Tibial artery (tissue), 4 donors: ENCODE measurements at places on chromosomes 1 and 21.

GRCh38 chr1:43844114-43844513 lies 89.5 kb upstream of the ARTN start:
- peaks cover 6% of the 10 kb centered on the region for H3K36me3 ChIP-seq
- no peak overlapping the region for H3K4me3 ChIP-seq
- no peak for DNase-seq
- H3K4me1 ChIP-seq: no peaks in the 10 kb centered on the region

DNA sequence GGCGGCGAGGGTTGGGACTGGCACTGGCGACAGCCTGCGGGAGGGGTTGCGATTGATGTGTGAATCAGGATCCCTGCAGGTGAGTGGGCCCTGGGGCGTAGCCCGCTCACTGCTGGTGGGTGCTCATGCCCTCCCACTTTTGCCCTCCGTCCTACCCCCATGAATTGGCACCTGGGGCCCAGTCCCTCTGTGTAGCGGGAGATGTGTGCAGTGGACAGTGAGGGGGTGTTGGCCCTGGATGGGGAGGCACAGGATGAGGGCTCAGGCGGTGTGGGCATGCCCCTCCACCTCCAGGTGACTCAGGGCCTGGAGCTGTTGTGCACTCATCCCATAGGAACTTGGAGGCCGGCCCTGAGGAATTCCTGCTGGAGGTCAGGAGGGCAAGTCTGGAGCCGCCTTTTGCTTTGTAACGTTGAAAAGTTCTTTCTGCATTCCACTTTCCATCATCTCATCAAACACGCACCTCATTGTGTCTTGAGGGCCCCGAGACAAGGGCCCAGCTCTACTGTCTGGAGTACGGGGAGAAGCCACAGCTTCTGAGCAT lies 3.0 kb downstream of the PEAR1 start:
- H3K36me3 ChIP-seq: no peaks in the 10 kb centered on the region
- H3K4me3 ChIP-seq: peak overlapping the region; percentile 22
- peaks cover 8% of the 10 kb centered on the region for H3K4me1 ChIP-seq

DNA sequence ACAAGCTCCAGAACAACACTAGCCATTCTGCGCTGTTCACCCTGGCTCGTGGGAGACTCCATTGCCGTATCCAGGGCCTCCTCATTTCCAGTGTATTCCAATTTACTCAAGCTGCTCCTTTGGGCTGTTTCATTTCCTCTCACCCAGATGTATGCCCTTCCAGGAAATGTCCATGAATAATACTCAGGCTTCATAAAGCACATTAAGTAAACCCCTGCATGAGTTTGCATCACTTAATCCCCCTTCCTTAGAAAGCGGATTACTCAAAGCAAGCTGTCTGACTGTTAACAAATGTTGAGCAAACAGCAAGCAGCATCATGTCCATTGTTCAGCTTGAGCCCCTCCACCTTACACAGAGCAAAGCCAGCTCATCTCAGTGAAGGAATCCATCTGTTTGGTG lies 403.6 kb upstream of the PBX1 start:
- H3K4me3 ChIP-seq: no peak overlapping the region
- no peak overlapping the region for H3K27ac ChIP-seq
- H3K4me1 ChIP-seq: no peaks in the 10 kb centered on the region
- no peaks in the 10 kb centered on the region for H3K27me3 ChIP-seq

- peaks cover 16% of the 10 kb centered on the region for H3K36me3 ChIP-seq
- H3K4me1 ChIP-seq: peaks cover 21% of the 10 kb centered on the region
- H3K4me3 ChIP-seq: no peak overlapping the region
These were observed 79.9 kb upstream of the LAMC2 start for GRCh38 chr1:183106166-183106565.

- H3K4me3 ChIP-seq: no peak overlapping the region
- H3K27me3 ChIP-seq: no peaks in the 10 kb centered on the region
- DNase-seq: no peak
- no peaks in the 10 kb centered on the region for H3K4me1 ChIP-seq
These were observed 32.1 kb downstream of the RHBG start for GRCh38 chr1:156401041-156401574.

- no peak for DNase-seq
- H3K4me3 ChIP-seq: no peak overlapping the region
- H3K27me3 ChIP-seq: no peaks in the 10 kb centered on the region
- H3K27ac ChIP-seq: no peak overlapping the region
These were observed 39.9 kb upstream of the ABCA4 start for GRCh38 chr1:94160811-94161210.

- no peak overlapping the region for H3K4me3 ChIP-seq
- H3K27ac ChIP-seq: no peak overlapping the region
- no peaks in the 10 kb centered on the region for H3K4me1 ChIP-seq
- H3K27me3 ChIP-seq: no peaks in the 10 kb centered on the region
These were observed 109.7 kb upstream of the SYT6 start for GRCh38 chr1:114263343-114263742.

DNA sequence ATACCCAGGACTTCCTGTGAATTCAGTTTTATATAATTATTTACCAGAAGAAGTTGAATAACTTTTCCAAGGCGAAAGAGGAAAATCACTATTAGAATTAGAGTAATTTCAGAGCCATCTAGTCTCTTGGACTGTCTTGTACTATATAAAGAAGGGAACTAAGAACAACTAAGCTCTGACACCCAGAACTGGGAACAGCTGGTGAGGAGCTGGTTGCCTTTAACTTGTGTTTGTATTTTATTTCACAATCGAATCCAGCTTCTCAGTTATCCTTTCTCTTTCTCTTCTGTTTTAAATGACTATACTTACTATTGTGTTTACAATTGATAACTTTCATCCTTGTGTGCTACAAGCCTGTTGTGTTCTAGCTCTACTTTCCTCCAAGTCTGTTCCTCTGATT lies 8.4 kb downstream of the SNX27 start:
- H3K27me3 ChIP-seq: no peaks in the 10 kb centered on the region
- no peak overlapping the region for H3K4me3 ChIP-seq
- no peaks in the 10 kb centered on the region for H3K36me3 ChIP-seq
- peaks cover 9% of the 10 kb centered on the region for H3K4me1 ChIP-seq
- DNase-seq: no peak
- peak overlapping the region; percentile 42 for H3K27ac ChIP-seq

- H3K4me1 ChIP-seq: no peaks in the 10 kb centered on the region
- no peak overlapping the region for H3K27ac ChIP-seq
- no peak overlapping the region for H3K4me3 ChIP-seq
These were observed 6.7 kb downstream of the ZNF648 start for GRCh38 chr1:182054698-182055326.

- H3K27me3 ChIP-seq: no peaks in the 10 kb centered on the region
- H3K4me1 ChIP-seq: no peaks in the 10 kb centered on the region
- no peak overlapping the region for H3K27ac ChIP-seq
- DNase-seq: no peak
- H3K4me3 ChIP-seq: no peak overlapping the region
- H3K36me3 ChIP-seq: no peaks in the 10 kb centered on the region
These were observed 106.2 kb downstream of the EPHB2 start for GRCh38 chr1:22816803-22817202.

GRCh38 chr1:18999359-18999758 lies 42.9 kb upstream of the IFFO2 start:
- no peak overlapping the region for H3K4me3 ChIP-seq
- H3K27ac ChIP-seq: peak overlapping the region; percentile 59
- peaks cover 25% of the 10 kb centered on the region for H3K4me1 ChIP-seq
- no peaks in the 10 kb centered on the region for H3K27me3 ChIP-seq
- peak; percentile 77 for DNase-seq
- no peaks in the 10 kb centered on the region for H3K36me3 ChIP-seq

- H3K27ac ChIP-seq: no peak overlapping the region
- no peaks in the 10 kb centered on the region for H3K4me1 ChIP-seq
- no peaks in the 10 kb centered on the region for H3K27me3 ChIP-seq
- no peak overlapping the region for H3K4me3 ChIP-seq
- no peaks in the 10 kb centered on the region for H3K36me3 ChIP-seq
- DNase-seq: no peak
These were observed 55.5 kb downstream of the PLA2G4A start for GRCh38 chr1:186884251-186884650.

- no peaks in the 10 kb centered on the region for H3K27me3 ChIP-seq
- peaks cover 7% of the 10 kb centered on the region for H3K4me1 ChIP-seq
- no peak for DNase-seq
- H3K36me3 ChIP-seq: peaks cover 22% of the 10 kb centered on the region
These were observed 46.6 kb downstream of the VPS26C start for GRCh38 chr21:37220433-37220980.

GRCh38 chr21:44375761-44376241 lies 22.4 kb downstream of the TRPM2 start:
- H3K4me1 ChIP-seq: no peaks in the 10 kb centered on the region
- no peak overlapping the region for H3K4me3 ChIP-seq
- no peak overlapping the region for H3K27ac ChIP-seq
- H3K36me3 ChIP-seq: no peaks in the 10 kb centered on the region
- no peaks in the 10 kb centered on the region for H3K27me3 ChIP-seq

DNA sequence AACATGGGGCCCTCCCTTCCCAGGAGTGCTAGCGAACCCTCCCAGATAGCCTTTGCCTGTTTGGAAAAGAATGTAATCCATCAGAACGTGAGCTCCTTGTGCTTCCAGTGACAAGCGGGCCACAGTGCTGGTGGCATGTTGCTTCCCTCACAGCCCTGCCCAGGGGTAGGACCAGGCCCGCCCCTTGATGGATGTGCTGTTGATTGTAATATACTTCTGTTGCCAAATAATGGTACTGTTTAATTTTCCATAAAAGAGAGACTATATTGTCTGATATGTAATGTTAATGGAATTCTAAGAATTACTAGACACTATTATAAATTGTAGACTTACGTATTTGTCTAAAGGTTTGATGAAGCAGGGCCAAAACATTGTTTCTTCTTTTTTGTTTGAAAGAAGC lies 16.4 kb downstream of the ATP5PO start:
- H3K4me1 ChIP-seq: no peaks in the 10 kb centered on the region
- H3K27ac ChIP-seq: peak overlapping the region; percentile 57
- peaks cover 16% of the 10 kb centered on the region for H3K36me3 ChIP-seq
- no peak overlapping the region for H3K4me3 ChIP-seq
- DNase-seq: no peak

DNA sequence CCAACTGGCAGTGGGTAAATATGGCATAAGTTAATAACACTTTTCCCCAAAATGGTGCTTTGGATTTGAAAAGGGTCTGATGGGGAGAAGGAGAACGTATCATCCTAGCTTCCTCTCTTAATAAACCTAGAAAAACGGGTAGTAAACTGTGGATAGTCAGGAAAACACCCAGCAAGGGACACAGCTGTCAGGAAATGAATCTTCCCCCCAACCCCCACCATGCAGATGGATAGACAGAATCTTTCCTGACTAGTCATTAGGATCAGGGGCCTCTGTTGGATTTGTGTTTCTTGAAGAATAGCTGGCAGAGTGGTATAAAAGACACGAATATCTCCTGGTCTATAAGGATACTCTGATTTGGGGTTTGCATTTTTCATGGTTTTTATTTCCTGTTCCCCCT lies 22.5 kb upstream of the LAX1 start:
- H3K4me3 ChIP-seq: no peak overlapping the region
- H3K4me1 ChIP-seq: no peaks in the 10 kb centered on the region
- DNase-seq: no peak
- H3K36me3 ChIP-seq: peaks cover 40% of the 10 kb centered on the region

GRCh38 chr1:205026181-205026580 lies 16.8 kb upstream of the CNTN2 start:
- H3K36me3 ChIP-seq: no peaks in the 10 kb centered on the region
- H3K4me3 ChIP-seq: no peak overlapping the region
- no peak overlapping the region for H3K27ac ChIP-seq
- H3K4me1 ChIP-seq: no peaks in the 10 kb centered on the region
- DNase-seq: no peak

GRCh38 chr1:22750685-22751051 lies 40.0 kb downstream of the EPHB2 start:
- DNase-seq: no peak
- no peaks in the 10 kb centered on the region for H3K27me3 ChIP-seq
- no peak overlapping the region for H3K4me3 ChIP-seq

GRCh38 chr1:15141935-15142539 lies 11.5 kb upstream of the TMEM51 start:
- no peaks in the 10 kb centered on the region for H3K27me3 ChIP-seq
- no peaks in the 10 kb centered on the region for H3K4me1 ChIP-seq
- H3K36me3 ChIP-seq: no peaks in the 10 kb centered on the region
- no peak overlapping the region for H3K27ac ChIP-seq

DNA sequence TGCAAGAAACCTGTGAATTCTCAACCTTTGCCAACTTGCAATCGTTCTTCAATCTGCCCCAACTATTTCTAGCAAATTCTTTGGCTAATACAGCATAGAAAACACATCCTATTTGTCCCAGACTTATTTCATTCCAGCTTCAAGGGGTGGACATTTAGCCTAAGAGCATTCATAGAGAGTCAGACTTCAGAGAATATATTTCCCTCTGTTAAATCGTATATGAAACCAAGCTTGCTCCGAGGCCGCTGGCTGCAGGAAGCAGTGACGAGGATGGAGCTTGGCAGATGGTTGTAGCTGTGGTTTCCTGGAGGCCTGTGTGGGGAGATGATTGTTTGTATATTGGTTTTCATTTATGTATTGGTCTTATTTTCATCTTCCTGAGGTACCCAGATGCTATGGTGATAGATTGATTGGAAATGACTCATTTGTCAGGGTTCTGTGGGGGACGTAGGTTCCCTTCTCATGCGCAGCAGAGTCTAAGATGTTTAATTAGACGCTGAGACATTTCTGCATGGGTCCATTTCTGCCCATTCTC lies 26.1 kb downstream of the MAN1C1 start:
- peak overlapping the region; percentile 17 for H3K27ac ChIP-seq
- no peaks in the 10 kb centered on the region for H3K36me3 ChIP-seq
- no peaks in the 10 kb centered on the region for H3K27me3 ChIP-seq
- H3K4me1 ChIP-seq: no peaks in the 10 kb centered on the region
